ENCODE measurements at places on chromosomes 4 and X. TPM values are rescaled to one million over a fixed set of nuclear protein-coding genes. Genes with fewer than 3 reads are reported as not detected.

The CT47B1 gene
- total RNA-seq: not detected

The BEX2 gene
- 113 TPM for total RNA-seq

The SOWAHD gene
- 0.69 TPM for total RNA-seq

The FREM3 gene
- total RNA-seq: 3.2 TPM

The ZNF330 gene
- 25.6 TPM for total RNA-seq

The SUPT20HL2 gene
- total RNA-seq: not detected

The CABS1 gene
- not detected for total RNA-seq

The JCHAIN gene
- not detected for total RNA-seq

The UGT2B7 gene
- total RNA-seq: not detected

The PRSS12 gene
- total RNA-seq: 21.7 TPM

The NAP1L3 gene
- 164 TPM for total RNA-seq

The MRPL1 gene
- 49.1 TPM for total RNA-seq

The SH2D1A gene
- not detected for total RNA-seq

The SPP1 gene
- 401 TPM for total RNA-seq

The PWWP3B gene
- total RNA-seq: 4.2 TPM

The WNK3 gene
- 62.3 TPM for total RNA-seq

The CYP4V2 gene
- total RNA-seq: 11.1 TPM

The XAGE2 gene
- total RNA-seq: not detected

The CXorf49 gene
- total RNA-seq: not detected

The LONRF3 gene
- 3.7 TPM for total RNA-seq

The TEX13B gene
- total RNA-seq: not detected

The NR0B1 gene
- 1.4 TPM for total RNA-seq

The CXCR3 gene
- not detected for total RNA-seq

The SORBS2 gene
- 62.7 TPM for total RNA-seq

The HPSE gene
- total RNA-seq: 2.1 TPM

Data from diencephalon (tissue), 1 donor.